ENCODE measurements at places on chromosomes 13 and 19. TPM values are rescaled to one million over a fixed set of nuclear protein-coding genes. Genes with fewer than 3 reads are reported as not detected.

Gene FRY
- 13.1 TPM for total RNA-seq

Gene SLC25A41
- not detected for total RNA-seq

Gene NDUFA3
- 115 TPM for total RNA-seq

Gene GNG7
- 0.40 TPM for total RNA-seq

Gene KLK13
- not detected for total RNA-seq

Gene ZNF415
- total RNA-seq = 0.13 TPM

Gene DNAJC15
- 16.3 TPM for total RNA-seq

Gene KLK14
- not detected for total RNA-seq

Gene ACTMAP
- 18.1 TPM for total RNA-seq

Gene OR10H4
- total RNA-seq = not detected

Gene N4BP2L1
- 33.8 TPM for total RNA-seq

Gene TMEM59L
- total RNA-seq = not detected

Gene GAS6
- 1.8 TPM for total RNA-seq

Gene CEACAM20
- total RNA-seq = not detected

Gene CEACAM4
- not detected for total RNA-seq

Gene YJEFN3
- total RNA-seq = 8.7 TPM

Gene KL
- 0.05 TPM for total RNA-seq

Gene ATP12A
- 1.1 TPM for total RNA-seq

Gene PCDH8
- not detected for total RNA-seq

Gene LILRB1
- total RNA-seq = 0.38 TPM

Gene KLK1
- total RNA-seq = 2.2 TPM

Gene STXBP2
- total RNA-seq = 169 TPM
